Immature natural killer cell (primary cell): ENCODE measurements at places on chromosomes 3 and 15.
A peak's percentile ranks its signal among the peaks of the same experiment; 100 is the strongest.

- DNase-seq, result no peak
Measured at GRCh38 chr3:60337421-60337820, 913.8 kb downstream of the FHIT start.

- no peak for DNase-seq
Measured at GRCh38 chr3:51954713-51955112, 468 bp upstream of the GPR62 start.

- DNase-seq, result no peak
Measured at GRCh38 chr3:64008487-64009351, 14.6 kb downstream of the PSMD6 start.

DNA sequence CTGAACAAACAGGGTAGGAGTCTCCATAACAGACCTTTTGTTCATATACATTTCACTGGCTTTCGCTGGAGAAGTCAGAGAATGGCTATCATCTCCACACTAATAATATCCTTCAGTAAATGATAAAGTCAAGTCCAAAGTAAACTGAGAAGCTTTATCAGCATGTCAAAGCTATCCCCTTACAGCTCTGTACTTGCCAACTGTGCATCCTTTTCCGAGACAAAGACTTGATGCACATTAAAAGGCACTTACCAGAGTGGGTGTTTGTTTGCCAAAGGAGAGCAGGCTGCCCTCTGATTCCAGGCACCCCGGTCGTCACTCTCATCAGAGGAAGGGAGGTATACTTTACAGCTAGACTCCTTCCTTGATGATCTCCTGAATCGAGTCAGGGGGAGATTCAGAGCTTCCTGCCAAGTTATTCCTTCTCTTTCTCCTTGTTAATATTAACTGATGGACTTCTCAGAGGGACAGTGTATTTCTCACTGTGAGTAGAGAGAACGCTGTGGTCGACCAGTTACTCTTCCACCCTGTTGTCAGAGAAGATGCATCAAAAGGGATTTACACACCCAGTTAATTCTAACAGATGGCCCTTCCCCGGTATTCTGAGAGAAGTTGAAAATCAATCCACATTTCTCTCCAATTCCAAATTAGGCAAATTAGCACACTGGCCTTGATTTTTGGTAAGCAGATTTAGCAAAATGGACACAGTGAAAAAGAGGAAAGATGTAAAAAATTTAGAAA lies 504.7 kb upstream of the NR2F2 start:
- DNase-seq, result no peak

GRCh38 chr15:57861034-57861638 lies 154.6 kb downstream of the POLR2M start:
- peak; percentile 45 for DNase-seq

DNA sequence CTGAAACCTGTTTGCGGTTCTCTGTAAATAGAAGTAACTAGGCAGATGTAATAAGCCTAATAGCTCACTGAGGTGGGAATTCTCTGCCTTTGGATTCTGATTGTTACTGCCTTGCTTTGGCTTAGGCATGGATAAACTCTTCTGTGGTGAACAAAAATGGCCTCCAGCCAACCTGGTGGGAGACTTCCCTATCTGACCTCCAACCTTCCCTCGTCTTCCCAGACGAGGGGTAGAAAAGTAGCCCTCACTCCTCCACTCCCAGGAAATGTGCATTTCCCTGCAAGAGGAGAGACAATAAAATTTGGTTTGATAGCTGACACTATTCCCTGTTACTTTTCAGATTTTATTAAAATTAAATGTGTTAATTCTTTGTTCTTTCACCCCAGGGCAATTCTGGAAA lies 606 bp upstream of the CD96 start:
- no peak for DNase-seq

DNA sequence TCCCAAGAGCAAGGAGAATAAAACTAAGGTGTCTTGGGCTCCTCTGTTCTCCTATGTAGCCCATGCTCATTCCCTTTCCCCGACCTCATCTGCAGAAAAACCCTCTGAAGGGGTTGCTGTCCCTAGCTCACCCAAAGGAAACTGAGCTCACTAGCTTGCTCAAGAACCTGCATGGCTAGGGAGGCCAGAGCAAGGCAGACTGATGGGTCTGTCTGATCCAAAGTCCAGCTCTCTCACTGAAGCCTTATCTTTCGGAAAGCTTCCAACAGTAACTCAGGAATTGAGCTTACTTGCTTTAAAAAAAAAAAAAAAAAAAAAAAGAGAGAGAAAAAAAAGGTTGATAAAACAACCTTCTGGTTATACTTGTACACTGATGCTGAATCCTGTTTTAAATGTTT lies 141.4 kb upstream of the TOPAZ1 start:
- no peak for DNase-seq

DNA sequence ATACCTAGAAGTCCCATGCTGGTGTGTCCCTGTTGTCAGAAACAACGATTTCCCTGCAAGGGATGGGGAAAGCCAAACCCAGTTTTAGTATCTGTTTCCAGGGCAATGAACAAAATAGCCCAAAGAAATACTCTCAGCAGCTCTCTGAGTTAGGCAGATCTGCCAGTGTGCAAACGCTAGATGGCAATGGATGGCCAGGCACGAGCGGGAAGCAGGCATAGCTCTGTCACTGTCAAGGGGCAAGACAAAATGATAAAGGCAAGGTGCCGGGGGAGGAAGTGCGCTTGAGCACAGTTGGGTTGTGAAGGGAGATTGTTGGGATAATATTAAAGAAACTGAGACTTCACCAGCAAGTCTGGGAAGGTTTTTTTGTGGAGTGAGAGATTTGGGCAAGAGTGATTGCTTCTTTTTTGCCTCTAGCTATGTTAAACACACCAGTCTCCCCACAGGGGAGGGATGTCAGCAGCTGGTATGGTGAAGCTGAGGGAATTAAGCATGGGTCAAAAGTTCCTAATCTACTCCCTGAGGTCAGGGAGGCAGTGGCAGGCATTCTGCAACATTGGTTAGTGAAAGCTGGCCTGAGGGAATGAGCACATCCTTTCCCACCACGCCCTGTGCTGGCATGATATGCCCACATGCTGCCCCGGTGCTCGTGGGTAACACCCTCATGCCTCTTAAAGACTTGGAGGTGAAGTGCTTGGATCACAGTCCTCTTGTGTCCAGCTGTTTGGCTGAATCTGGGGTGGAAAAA lies 117.5 kb downstream of the PDCD6IP start:
- DNase-seq, result peak; percentile 19

- no peak for DNase-seq
Measured at GRCh38 chr3:31839144-31839917, 141.7 kb downstream of the OSBPL10 start.

DNA sequence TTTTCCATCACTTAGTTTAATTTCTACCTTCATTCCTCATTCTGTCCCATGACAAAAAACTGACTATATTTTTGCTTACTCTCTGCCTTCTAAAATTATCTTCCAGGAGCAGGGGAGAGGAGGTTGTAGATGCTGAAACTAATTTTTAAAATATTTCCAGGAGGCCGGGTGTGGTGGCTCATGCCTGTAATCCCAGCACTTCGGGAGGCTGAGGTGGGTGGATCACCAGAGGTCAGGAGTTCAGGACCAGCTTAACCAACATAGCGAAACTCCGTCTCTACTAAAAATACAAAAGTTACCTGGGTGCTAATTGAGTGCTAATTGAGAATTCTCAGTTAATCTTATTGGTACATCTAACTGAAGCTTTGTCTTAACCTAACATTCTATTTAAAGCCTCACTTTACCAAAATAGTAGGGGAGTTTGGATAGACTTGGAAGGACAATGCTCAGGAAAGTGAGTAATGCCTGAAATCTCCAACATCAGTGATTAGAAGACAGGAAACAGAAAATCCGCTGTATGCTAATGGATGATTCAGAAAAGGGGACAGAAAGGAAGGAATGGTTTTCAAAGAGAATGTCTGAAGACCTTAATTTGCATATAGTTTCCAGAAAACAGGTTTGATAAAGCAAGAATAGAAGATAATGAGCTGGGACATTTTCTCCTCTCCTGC lies 336.1 kb downstream of the GBE1 start:
- no peak for DNase-seq

DNA sequence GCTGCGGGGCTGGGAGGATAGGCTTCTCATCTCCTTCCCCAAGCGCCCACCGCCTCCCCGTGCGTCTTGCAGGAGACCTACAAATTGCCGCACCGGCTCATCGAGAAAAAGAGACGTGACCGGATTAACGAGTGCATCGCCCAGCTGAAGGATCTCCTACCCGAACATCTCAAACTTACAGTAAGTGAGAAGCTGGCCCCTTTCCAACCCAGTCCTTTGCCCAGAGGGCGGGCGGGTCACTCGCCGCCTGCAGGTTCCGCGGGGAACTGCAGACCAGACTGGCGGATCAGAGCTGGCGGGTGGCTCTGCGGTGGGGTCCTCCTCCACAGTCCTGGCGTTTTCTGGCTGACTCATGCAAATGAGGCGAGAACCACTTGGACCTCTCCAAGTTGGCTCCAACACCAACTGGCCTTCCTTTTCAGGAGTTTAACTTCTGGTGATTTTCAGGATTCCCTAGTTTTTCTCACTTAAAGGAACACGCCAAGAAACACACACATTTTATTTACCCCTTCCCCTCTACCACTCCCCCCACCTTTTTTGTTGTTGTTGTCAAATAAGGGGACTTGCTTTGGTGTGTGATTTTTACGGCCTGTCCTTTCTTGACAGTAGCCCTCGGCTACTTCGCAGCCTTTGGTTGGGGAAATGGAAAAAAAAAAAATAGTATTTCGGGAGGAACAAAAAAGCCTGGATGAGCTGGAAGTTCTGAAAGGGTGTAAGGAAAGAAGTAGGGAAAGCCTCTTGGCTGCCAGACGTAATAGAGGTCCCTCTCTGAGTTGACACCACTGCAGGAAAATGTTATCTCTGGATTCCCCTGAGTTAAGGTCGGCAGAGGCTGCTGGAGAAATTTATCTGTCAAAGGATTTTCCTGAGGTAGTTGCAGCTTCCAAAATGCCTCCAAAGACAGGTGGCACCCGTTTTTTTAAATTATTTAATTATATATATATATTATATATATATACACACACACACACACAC lies 1.3 kb downstream of the BHLHE40 start:
- DNase-seq, result peak; percentile 92

- no peak for DNase-seq
Measured at GRCh38 chr3:169268286-169268776, 395.2 kb downstream of the MECOM start.

- no peak for DNase-seq
Measured at GRCh38 chr15:92904722-92905571, 4.8 kb downstream of the CHD2 start.
